ENCODE measurements at places on chromosomes 5 and 9. TPM values are rescaled to one million over a fixed set of nuclear protein-coding genes. Genes with fewer than 3 reads are reported as not detected.

ZDHHC11B gene
- total RNA-seq, result not detected

NMUR2 gene
- not detected for total RNA-seq

PCDHA3 gene
- total RNA-seq, result 0.20 TPM

NEURL1B gene
- 11.3 TPM for total RNA-seq

SYK gene
- not detected for total RNA-seq

IL7R gene
- total RNA-seq, result 9.8 TPM

SPATA31A3 gene
- total RNA-seq, result not detected

CCDC183 gene
- total RNA-seq, result 0.52 TPM

LRRTM2 gene
- total RNA-seq, result 0.63 TPM

RNF20 gene
- 36.2 TPM for total RNA-seq

MED10 gene
- total RNA-seq, result 8.7 TPM

KIF24 gene
- total RNA-seq, result 1.2 TPM

C7 gene
- total RNA-seq, result 36.9 TPM

ZNF462 gene
- total RNA-seq, result 18.2 TPM

SOX30 gene
- not detected for total RNA-seq

TXN gene
- total RNA-seq, result 191 TPM

PCDHGA11 gene
- total RNA-seq, result 20.6 TPM

GRM6 gene
- total RNA-seq, result not detected

BTNL9 gene
- total RNA-seq, result not detected

ACTBL2 gene
- 0.03 TPM for total RNA-seq

SERINC5 gene
- total RNA-seq, result 41.4 TPM

SEMA6A gene
- total RNA-seq, result 0.23 TPM

PFN3 gene
- not detected for total RNA-seq
